ENCODE measurements at places on chromosomes 4 and X.

DNA sequence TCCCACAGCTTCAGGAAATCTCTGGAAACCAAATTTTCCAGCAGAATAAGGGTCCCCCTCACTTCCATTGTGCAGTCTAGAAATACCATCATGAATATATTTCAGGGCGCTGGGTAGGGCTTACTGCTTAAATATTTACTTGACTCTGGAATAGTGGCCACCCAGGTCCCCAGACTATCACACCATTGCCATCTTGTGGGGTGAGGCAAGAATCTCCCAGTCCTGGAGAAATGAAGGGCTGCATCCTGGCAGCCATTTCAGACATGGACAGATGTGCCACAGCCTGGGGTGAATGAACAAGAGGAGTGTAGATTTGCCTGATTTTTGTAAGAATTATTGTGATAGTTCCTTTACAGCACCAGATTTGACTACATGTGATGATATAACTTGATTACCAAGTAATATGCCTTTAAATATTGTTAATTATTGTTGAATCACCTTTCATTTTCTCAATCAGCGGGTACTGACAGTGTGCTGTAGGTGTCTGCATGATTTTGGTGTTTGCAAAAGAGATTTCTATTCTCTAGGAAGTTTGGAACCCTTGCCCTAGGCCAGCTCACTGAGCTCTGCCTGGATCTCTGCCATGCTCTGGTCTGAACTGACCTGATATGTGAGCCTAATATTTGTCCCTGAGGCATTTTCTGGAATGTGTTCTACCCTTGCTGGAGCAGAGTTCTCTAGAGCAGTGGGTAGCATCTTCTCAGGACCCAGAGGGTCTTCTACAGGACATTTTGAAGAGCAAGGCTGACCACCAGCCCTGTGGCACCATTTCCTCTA is 183.4 kb downstream of the KIT start:
- DNase-seq: no peak

DNA sequence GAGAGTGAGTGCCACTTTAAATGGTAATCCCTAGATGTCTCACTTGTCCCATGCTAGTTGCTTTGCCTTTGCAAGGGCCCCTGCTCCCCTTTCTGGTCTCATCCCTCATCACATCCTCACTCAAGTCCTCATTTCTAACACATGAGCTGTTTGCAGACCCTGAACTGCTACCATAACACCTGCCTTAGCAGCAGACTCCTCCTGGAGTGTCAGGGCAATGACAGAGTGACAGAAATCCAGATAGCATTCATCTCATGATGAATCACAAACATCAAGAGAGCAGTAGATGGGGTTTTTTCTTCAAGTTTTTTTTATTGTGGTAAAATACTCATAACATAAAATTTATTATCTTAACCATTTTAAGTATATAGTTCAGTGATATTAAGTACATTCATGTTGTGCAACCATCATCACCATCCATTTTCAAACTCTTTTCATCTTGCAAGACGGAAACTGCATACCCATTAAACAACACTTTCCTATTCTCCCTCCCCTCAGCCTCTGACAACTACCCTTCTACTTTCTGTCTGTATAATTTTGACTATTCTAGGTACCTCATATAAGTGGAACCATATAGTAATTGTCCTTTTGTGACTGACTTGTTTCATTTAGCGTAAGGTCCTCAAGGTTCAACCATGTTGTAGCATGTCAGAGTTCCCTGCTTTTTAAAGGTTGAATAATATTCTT is 133.2 kb upstream of the RPS6KA3 start:
- DNase-seq: no peak

DNA sequence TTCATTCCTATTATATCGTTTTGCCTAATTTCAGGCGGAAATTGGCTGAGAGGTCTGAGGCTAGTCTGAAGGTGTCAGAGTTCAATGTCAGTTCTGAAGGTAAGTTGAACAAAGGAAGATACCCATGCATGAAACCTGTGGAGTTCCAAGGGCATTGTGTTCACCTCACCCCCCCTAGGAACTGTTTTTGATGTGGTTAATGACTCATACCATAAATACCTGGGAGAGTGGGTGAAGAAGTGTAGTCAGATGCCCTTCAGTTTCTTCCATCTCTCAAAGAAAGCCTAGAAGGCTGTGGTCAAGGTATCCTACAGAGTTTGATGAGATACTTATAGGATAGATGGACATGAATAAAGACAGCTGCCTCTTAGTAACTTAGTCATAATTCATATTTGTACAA is 2.7 kb downstream of the UTP14A start:
- no peak for DNase-seq

DNA sequence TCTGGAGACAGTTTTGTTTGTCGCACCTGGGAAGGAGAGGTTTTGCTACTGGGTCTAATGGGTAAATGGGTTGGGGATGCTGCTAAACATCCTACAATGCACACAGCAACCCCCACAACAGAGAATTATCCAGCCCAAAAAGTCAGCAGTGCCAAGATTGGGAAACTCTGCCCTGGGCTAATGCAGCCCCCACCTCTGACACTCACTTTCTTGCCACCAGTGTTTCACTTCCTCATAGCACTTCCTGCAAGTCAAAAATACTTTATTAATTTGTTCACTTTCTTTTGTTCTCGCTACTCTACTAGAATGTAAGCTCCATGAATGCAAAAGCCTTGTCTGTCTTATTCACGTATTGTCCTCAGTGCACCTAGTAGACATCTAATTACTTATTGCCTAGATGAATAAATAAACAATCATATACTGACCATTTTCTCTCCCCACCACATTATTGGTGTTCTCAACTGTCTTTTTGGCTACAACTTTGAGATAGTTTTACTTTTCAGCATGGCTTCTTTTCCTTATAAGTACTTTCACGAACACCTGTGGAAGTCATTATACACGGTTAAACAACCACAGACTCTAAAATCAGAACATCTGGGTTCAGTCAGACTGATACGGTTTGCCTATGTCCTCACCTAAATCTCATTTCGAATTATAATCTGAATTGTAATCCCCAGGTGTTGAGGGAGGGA is 82.0 kb upstream of the PITX2 start:
- no peak for DNase-seq

- DNase-seq: no peak
Observed at GRCh38 chr4:116064331-116064730, 950.9 kb upstream of the NDST4 start.

- no peak for DNase-seq
Observed at GRCh38 chr4:140662082-140662869, 93.5 kb upstream of the UCP1 start.

DNA sequence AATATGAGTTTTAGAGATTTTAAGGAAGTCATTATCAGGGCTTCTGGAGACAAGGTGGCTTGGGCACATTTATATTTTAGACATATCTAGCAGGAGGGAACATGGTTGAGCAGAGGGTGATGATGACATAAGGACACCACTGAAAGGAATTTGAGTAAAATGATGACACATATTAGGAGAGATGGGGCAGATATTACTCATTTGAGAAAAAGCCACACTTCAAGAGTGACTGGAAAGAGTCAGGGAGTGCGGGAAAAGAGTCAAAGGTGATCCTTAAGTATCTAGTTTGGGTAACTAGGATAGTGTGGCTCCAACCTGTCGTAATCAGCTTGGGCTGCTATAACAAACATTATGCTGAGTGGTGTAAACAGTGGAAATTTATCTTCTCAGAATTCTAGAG is 377.7 kb downstream of the PACRGL start:
- DNase-seq: no peak

GRCh38 chr4:139975830-139976272 is 178.1 kb downstream of the MAML3 start:
- no peak for DNase-seq

DNA sequence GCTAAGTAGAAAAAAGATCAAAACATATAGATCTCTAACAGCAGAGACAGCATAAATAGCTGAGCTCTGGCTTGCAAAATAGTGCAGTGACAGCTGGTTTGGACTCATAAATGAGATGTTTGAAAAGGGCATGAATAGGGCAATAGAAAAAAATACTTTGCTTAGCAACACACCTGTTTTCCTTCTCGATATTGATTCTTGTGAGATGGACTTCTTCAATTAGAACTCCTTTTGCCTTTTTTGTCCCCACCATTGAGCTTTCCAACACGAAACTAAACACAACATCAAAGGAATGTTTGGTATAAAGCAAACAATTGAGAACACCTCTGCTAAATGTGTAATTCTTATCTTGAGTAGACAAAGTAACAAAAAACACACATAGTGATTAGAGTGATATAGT is 726.3 kb downstream of the RAPGEF2 start:
- DNase-seq: no peak

GRCh38 chr4:1635464-1635863 is 48.6 kb downstream of the FAM53A start:
- no peak for DNase-seq

DNA sequence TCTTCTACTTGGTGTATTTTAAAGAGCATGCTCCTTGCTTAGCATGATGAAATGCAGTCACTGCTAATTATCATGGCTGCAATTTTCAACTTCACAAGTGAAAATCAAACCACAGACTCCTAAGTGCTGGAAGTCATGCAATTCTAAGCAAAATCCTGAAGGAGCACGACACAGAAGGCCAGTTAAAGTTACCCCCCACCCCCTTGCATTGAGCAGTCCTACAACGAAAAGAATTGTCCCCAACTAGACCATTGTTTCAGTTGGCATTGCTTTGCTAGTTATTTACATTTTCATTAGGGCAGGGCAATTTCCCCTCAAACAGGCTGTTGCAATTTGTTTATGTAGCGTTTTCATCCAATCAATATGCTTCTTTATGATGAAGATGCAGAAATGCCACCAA is 321.2 kb downstream of the PCDH7 start:
- DNase-seq: no peak

DNA sequence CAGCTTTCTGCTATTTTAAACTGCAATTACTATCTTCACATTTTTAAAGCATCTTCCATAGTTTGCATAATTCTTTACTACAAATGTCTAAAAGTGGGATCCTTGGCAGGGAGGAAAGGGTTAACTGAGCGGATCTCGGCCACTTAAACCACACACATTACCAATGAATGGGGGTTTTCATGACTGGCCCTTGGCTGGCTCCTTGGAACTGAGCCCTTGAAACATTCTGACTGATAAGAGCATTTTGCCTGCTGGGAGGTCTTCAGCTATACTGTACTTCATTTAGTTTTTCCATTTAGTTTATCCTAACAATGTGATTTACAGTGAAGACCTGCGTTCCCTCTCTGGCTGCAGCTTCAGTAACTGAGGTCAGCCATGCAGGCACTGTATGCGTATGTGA is 31.7 kb upstream of the MFAP3L start:
- no peak for DNase-seq

DNA sequence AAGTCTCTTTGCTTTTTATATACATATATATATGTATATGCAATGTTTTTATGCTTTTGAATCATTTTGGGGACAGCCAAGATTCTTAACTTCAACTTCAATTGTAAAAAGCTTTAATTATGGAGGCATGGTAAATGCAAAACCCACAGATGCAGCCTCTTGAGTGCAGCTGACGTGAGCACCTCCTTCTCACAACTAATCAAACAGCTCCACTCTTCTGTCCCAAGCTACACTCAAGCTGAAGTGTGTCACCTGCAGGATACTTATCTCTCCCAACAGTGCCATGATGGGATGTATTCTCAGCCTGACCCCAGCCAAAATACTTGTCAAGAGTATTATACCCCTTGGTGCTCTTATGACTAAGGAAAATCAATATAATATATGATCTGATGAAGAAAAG is 60.7 kb upstream of the BLTP1 start:
- no peak for DNase-seq

GRCh38 chrX:150544222-150544787 is 24.1 kb upstream of the MTM1 start:
- DNase-seq: no peak

- no peak for DNase-seq
Observed at GRCh38 chr4:183905593-183906488, 734 bp downstream of the STOX2 start.

All from stimulated activated CD4-positive, alpha-beta T cell treated with anti-CD3 and anti-CD28 coated beads, Interleukin-1b, Interleukin-23, amount 100 ng/mL, for 1 hour (primary cell).